ENCODE measurements at places on chromosomes 6 and 20.
A peak's percentile ranks its signal among the peaks of the same experiment; 100 is the strongest.

DNA sequence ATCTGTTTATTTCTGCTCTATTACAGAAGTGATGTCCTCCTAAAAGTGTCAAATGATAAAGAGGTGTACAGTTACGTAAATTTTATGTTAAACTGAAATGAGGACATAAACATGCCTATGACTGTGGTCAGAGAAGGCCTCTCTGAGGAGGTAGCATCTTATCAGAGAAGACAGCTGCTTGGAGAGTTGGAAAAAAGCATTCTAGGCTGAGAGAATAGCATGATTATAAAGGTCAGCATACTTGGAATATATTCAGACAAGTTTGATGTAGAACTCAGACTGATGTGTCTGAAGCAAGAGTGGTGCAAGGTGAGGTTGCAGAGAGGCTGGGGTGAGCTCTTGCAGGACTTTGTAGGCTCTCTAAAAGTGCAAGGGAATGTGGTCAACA lies 3.1 kb upstream of the PCNA start:
- no peak for DNase-seq

- no peak for DNase-seq
These were observed 110.5 kb downstream of the ISM1 start for GRCh38 chr20:13331536-13331935.

GRCh38 chr6:168195712-168196111 lies 116.7 kb upstream of the FRMD1 start:
- DNase-seq: no peak

DNA sequence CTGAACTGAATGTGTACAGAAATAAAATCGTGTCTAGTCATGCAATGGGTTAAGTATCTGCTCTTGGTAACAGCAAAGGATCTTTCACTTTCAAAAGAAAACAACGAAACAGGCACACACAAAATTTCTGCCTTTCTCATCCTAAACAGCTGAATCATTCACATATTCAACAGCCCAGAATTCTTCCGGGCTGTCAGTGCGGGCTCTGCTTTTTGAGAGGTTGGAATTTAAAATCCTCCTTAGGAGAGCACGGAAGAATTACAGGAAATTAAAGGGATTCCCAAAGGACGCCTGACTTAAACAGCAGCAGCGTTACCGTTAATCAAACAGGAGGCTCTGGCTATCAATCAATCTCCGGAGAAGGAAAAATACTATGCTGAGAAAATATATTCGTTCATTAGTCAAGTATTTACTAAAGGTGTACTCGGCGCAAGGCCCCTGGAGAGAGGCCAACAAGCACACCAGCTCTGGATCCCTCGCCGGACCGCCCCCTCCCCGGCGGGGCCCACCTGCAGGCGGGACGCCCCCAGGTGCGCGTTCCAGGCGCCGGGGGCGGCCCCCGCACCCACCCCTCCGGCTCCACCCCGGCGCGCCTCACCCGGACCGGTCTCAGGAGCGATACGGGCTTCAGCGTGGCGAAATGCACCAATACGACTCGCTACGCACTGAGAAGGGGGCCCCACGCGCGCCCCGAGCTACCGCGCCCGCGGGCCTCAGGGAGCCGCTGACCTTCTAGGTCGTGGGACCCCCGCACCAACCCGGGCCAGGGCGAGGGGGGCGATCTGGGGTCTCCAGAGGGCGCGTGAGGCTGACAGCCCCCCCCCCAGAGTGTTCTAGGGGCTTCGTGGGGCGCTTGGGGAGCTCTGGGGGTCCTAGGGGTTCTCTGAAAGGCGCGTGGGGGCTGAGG lies 1.0 kb downstream of the NAPB start:
- peak; percentile 71 for DNase-seq

DNA sequence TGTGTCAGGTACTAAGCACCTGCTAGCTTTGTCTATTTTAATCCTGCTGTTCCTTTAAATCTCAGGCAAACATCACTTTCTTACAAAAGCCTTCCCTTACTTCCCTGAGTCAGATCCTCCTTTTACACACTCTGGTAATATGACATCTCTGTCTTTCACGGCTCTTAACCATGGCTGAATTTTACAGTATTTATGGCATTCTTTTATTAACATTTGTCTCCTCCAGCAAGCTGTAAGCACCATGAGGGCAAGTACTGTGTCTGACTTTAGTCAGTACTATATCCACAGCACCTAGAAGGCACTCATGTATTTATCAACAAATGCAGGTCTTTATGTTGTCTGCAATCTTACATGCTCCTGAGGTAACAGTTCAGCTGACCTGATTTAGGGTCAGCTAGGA lies 33.7 kb upstream of the HBS1L start:
- no peak for DNase-seq

GRCh38 chr20:1491281-1491840 lies at the start of gene SIRPB2:
SIRPB2 (minus strand) TSS chr20:1491420; CDS start chr20:1491359, 61 bp downstream.
- DNase-seq: no peak

DNA sequence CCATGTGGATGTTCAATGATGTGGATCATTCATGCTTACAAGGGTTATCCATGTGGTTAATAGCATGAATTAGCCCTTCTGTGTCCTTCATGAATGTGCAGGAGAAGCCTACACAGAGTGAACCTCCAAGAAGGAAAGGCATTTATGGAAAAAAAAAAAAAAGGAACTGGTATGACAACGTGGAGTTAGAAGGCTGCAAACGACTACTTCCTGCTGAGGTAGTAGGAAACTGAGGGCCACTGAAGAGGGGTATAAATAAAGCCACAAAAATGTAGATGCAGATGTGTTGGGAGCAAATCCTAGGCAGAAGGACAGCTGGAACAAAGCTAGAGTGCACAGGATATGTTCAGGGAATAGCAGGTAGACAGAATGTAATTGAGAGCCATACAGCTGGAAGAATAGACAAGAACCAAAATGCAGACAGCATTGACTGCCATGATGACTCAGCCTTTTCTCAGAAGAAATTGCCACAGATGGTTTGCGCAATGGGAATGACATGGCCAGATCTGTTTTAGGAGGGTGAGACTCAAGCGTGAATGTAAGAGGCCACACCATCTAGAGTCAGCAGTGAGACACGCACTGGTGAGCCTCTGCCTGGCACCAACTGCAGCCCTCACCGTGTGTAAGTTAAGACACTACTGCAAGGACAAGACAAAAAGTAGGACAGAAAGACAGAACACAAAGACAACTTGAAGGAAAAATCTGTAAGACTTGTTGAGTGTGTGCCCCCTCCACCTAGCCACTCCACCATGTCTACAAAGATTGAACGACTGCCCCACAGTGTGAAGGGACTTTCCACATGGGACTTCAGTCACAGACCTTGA lies 79.8 kb downstream of the KIF13A start:
- DNase-seq: peak; percentile 72

DNA sequence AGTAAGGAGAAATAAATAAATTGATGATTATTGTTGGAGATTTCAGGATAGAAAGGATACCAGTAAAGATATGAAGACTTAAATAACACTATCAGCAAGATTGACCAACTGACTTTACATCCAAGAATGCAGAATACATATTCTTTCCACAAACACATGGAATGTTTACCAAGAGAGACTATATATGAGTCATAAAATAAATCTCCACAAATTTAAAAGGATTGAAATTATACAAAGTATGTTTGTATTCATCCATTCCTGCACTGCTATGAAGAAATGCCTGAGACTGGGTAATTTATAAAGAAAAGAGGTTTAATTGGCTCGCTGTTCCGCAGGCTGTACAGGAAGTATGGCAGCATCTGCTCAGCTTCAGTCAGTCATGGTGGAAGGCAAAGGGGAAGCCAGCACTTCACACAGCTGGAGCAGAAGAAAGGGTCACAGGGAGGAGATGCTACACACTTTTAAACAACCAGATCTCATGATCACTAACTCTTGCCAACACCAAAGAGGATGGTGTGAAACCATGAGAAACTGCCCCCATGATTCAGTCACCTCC lies 56.7 kb upstream of the TNFRSF21 start:
- no peak for DNase-seq

- no peak for DNase-seq
These were observed 107.6 kb downstream of the PSMB1 start for GRCh38 chr6:170445487-170445886.

- DNase-seq: no peak
These were observed 38.5 kb upstream of the GPR6 start for GRCh38 chr6:109939654-109940053.

DNA sequence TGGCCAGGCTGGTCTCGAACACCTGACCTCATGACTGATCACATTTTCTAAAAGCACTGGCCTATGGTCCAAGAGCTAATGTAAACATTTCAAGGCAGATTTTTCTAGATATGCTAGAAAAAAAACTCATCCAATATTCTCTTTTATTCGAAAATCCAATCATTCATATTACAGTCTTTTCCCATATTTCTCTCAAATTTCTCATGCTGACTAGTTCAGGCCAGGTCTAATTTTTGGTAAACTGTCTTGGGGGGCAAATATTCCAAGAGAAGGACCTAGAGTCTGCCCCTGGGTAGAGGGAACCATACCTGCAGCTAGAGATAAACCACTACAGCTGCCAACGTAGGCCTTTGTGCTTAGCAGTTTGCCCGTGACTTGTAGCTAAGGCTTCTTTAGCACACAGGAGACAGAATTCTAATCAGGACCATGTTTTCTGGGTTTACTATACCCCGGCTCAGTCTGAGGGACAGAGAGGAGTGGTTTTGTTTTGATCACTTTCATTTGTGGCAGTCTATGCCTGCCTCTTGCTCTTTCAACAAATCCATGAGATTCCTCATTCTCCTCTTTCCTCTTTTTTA lies 71.8 kb upstream of the CITED2 start:
- DNase-seq: no peak

DNA sequence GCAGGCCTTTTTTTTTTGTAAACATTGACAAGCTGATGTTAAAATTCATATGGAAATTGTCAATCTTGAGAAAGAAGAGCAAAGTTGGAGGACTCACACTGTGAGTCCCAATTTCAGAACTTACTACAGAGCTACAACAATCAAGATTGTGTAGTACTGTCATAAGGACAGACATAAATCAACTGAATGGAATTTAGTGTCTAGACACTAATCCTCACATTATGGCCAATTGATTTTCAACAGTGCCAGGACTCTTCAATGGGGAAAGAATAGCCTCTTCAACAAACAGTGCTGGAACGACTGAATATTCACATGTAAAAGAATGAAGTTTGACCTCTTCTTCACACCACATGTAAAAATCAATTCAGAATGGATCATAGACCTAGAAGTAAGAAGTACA lies 60.8 kb downstream of the TGM2 start:
- DNase-seq: no peak

DNA sequence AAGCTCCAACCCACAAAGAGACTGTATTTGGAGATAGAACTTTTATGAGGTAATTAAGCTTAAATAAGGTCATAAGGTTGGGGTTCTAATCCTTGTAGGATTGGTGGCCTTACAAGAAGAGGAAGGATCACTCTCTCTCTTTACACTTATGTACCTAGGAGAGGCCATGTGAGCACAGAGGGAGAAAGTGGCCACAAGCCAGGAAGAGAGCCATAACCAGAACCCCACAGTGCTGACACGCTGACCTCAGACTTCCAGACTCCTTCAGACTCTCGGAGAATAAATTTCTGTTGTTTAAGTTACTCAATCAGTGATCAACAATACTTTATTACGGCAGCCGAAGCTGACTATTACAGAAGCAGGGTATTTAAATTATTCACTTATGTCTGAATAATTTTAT lies 430.5 kb upstream of the EPHA7 start:
- DNase-seq: no peak

DNA sequence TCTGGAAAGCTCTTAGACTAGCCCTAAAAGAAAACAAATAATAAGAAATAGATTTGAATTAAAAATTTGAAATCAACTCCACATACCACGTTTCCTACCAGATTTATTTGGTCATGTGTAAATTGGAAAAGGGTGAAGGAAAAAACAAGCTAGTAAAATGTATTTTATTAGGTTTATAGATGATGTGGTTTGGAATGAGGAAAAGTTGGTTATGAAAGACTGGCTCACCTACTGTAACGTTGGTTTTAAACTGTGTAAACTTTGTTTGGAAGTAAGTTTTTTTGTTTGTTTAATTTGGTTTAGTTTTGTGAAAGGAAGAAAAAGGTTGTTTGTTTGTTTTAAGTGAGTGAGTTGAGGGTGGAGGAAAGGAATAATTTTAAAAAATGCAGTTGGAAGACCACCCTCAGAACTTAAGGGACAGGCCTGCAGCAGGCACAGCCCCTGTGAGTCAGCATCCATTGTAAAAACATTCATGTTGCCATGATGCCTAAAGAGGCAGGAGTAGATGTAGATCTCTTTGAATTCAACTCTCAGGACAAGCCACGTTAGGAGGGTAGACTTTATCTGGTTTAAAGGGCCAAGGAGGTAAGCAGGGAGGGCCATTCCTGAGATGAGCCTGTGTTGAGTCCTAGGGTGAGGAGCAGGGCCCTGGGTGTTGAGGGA lies 93.7 kb upstream of the SCGN start:
- no peak for DNase-seq

DNA sequence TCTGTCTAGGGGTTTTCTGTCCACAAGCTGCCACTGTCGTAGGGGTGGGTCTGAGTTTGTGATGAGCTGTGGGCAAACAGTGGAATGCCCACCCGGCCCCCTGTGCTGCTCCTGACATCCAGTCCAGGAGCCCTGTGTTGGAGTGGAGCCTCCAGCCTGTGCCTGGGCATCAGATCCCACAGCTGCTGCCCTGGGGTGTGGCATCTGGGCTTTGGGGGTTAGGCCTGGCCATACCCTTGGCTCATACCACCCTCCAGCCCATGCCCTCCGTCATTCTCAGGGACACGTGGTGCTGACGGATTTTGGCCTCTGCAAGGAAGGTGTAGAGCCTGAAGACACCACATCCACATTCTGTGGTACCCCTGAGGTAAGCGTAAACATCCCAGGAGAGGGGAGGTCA lies 12.9 kb downstream of the SGK2 start:
- DNase-seq: no peak

- no peak for DNase-seq
These were observed 8.3 kb upstream of the EEF1A2 start for GRCh38 chr20:63507083-63507743.

GRCh38 chr6:66655420-66655819 lies 948.4 kb upstream of the EYS start:
- DNase-seq: no peak

DNA sequence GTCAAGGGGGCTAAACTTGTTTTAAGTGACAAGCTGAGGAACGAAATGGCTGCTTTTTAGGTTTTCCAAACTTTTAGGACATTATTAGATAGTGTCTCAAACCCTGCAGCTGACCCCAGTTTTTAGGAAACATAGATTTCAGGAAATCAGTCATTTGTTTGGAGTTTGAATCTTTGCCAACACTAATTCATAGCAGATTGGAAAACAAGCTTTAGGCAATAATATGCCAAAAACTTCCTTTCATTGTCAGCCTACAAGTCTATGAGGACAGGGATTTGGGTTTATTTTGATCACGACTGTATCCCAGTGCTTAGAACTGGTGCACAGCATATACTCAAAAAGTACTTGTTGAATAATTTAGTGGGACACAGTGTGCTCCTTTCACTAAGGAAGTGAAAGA lies 123.2 kb downstream of the TINAG start:
- no peak for DNase-seq

Measured in hepatic stellate cell (primary cell).